H9 (cell line): ENCODE measurements at places on chromosomes 2 and 18.

GRCh38 chr2:44135771-44136170 is 32.9 kb upstream of the PPM1B start:
- H3K27me3 ChIP-seq, result no peaks in the 10 kb centered on the region
- 0 out of 3 replicates have a peak overlapping the region, but pooled peaks have one; percentile 7 for H3K4me3 ChIP-seq
- DNase-seq, result no peak
- H3K4me1 ChIP-seq, result peaks cover 10% of the 10 kb centered on the region; the same call in 1 of the 2 replicates
- H3K27ac ChIP-seq, result peak overlapping the region; percentile 100

GRCh38 chr2:178782236-178782635 is 25.0 kb downstream of the TTN start:
- H3K27me3 ChIP-seq, result no peaks in the 10 kb centered on the region
- no peak overlapping the region for H3K27ac ChIP-seq
- H3K4me3 ChIP-seq, result no peak overlapping the region
- no peaks in the 10 kb centered on the region for H3K4me1 ChIP-seq
- no peak for DNase-seq
- H3K36me3 ChIP-seq, result no peaks in the 10 kb centered on the region

DNA sequence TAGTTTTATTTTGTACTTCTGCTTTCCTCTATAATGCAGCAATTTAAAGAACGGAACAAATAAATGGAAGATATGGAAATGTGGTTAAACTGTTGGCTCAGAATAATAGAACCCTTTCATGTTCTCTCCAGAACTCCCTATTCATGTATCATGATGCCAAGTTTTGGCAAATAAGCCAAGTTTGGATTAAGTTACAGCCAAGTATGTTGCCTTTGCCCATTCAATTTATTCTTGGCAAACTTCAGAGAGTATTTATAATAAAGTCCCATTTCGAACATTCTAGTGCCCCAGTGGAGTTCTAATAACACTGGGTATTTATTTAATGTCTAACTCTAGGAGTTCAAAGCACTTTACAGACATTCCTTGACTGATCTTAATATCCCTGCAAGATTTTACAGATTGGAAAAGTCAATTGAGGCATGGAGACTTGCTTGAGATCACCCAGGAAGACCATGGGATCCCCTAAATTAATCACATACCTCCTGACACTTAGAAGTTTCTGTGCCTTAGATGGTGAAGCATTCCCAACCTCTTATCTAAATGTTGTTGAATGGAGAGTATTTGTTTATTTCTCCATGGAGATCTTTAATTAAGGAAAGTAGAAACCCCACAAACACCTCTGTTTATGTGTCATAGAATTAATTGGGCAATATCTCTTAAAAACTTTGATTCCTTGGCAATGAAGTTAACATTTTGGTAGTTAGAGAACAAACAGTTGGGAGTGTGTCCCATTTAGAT is 106.7 kb downstream of the ACKR3 start:
- no peak overlapping the region for H3K4me3 ChIP-seq
- peaks cover 12% of the 10 kb centered on the region for H3K36me3 ChIP-seq
- no peaks in the 10 kb centered on the region for H3K27me3 ChIP-seq
- no peak overlapping the region for H3K27ac ChIP-seq
- DNase-seq, result no peak

GRCh38 chr18:45566025-45566740 is 49.1 kb upstream of the SLC14A2 start:
- H3K4me3 ChIP-seq, result no peak overlapping the region
- no peak overlapping the region for H3K27ac ChIP-seq
- H3K36me3 ChIP-seq, result peaks cover 9% of the 10 kb centered on the region; the same call in 1 of the 2 replicates
- no peaks in the 10 kb centered on the region; the same call in 1 of the 2 replicates for H3K4me1 ChIP-seq

- H3K4me3 ChIP-seq, result no peak overlapping the region
- H3K27ac ChIP-seq, result no peak overlapping the region
- no peak for DNase-seq
- H3K4me1 ChIP-seq, result no peaks in the 10 kb centered on the region
- no peaks in the 10 kb centered on the region for H3K27me3 ChIP-seq
- H3K36me3 ChIP-seq, result no peaks in the 10 kb centered on the region
These were observed 335.5 kb upstream of the SPRED2 start for GRCh38 chr2:65767946-65768345.

DNA sequence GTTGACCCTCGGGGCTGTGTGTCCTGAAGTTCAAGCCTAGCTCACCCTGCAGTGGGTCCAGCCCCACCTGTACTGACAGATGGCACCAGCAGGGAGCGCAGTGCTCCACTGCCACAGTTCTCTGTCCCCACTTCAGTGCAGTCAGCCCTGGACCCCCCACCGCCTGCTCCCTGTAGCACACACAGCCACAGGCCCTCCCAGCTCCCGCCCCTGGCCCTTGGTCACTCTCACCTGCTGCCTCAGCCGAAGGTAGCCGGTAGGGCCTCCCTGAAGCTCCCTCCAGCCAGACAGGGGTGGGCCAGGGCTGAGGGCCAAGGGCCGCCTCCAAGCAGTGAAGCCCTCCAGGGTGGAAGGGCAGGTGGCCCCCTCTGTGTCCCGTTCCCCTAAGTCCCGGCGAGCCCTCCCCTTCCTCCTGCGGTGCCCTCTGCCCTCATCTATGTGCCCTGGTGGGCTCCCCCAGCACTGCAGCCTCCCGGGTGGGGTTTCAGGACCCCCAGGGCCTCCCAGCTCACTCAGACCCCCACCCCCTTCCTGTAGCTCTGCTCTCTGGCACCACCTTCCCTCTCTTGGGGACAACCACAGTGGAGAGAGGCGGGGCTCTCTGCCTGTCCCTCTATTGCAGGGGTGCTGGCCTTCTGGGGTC is 10.8 kb upstream of the ALPP start:
- no peak overlapping the region for H3K27ac ChIP-seq
- no peaks in the 10 kb centered on the region for H3K4me1 ChIP-seq
- peak; percentile 87 for DNase-seq
- no peak overlapping the region for H3K4me3 ChIP-seq
- H3K36me3 ChIP-seq, result no peaks in the 10 kb centered on the region

DNA sequence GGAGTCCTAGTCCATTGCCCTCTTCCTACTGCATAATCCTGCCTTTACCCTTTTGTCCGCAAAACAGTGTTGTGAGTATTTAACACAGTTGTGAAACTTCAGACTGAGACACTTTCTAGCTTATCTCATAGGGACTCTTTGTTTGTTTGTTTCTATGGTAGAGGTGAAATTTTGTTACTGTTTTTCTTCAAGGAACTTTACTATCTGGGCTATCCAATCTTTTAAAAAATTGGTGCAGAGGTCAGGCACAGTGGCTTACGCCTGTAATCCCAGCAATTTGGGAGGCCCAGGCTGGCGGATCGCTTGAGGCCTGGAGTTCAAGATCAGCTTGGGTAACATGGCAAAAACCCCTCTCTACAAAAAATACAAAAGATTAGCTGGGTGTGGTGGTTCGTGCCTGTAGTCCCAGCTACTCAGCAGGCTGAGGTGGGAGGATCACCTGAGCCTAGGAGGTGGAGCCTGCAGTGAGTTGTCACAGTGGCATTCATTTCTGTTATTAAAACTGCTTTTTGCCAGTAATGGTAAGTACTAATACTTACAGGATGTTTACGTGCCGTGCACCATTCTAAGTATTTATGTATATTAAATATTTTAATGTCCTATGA is 18.8 kb downstream of the GMCL1 start:
- no peak overlapping the region for H3K27ac ChIP-seq
- H3K4me3 ChIP-seq, result no peak overlapping the region
- H3K4me1 ChIP-seq, result no peaks in the 10 kb centered on the region
- no peaks in the 10 kb centered on the region for H3K27me3 ChIP-seq

DNA sequence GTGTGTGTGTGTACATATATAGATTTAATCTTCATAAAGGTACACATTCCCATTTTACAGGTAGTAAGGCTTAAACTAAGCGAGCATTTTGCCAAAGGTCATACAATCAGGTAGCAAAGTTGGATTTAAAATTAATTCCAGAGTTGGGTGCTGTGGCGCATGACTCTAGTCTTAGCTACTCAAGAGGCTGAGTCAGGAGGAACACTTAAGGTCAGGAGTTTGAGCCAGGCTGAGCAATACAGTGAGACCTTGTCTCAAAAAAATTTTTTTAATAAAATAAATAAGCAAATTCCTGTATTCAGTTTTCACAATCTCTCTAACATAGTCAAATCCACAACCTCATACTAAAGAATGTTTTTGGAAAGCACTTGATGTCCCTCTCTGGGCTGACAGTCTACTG is 111.5 kb upstream of the LDLRAD4 start:
- no peak for DNase-seq
- no peak overlapping the region for H3K4me3 ChIP-seq
- H3K4me1 ChIP-seq, result no peaks in the 10 kb centered on the region
- H3K36me3 ChIP-seq, result peaks cover 66% of the 10 kb centered on the region
- no peaks in the 10 kb centered on the region for H3K27me3 ChIP-seq

DNA sequence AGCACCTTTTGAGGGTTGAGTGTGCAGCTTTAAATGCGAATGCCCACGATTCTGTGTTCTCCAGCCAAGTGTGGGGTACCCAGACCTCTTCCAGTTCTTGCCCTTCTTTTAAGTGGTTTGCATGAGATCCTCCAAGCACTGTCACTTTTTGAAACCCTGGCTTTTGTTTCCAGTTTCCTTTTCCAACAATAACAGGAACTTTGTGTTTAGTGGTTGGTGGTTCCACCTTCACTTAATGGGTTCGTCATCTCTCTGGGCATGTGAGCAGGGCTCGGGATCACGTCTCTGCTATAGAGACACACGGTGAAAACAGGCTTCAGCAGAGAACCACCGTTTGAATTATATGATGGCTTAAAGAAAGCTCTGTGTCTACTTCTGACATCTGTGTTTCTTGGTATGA is 197.6 kb downstream of the LDLRAD4 start:
- no peaks in the 10 kb centered on the region for H3K27me3 ChIP-seq
- H3K27ac ChIP-seq, result no peak overlapping the region
- no peak for DNase-seq
- H3K4me3 ChIP-seq, result no peak overlapping the region

- DNase-seq, result no peak
- no peak overlapping the region for H3K27ac ChIP-seq
- H3K4me3 ChIP-seq, result no peak overlapping the region
- H3K4me1 ChIP-seq, result no peaks in the 10 kb centered on the region; the same call in 1 of the 2 replicates
These were observed 102.9 kb downstream of the NUP35 start for GRCh38 chr2:183227176-183227575.

- H3K4me3 ChIP-seq, result no peak overlapping the region
- H3K27me3 ChIP-seq, result no peaks in the 10 kb centered on the region
- H3K36me3 ChIP-seq, result peaks cover 3% of the 10 kb centered on the region; the same call in 1 of the 3 replicates
These were observed 236.4 kb downstream of the ATAD2B start for GRCh38 chr2:23690421-23691105.

DNA sequence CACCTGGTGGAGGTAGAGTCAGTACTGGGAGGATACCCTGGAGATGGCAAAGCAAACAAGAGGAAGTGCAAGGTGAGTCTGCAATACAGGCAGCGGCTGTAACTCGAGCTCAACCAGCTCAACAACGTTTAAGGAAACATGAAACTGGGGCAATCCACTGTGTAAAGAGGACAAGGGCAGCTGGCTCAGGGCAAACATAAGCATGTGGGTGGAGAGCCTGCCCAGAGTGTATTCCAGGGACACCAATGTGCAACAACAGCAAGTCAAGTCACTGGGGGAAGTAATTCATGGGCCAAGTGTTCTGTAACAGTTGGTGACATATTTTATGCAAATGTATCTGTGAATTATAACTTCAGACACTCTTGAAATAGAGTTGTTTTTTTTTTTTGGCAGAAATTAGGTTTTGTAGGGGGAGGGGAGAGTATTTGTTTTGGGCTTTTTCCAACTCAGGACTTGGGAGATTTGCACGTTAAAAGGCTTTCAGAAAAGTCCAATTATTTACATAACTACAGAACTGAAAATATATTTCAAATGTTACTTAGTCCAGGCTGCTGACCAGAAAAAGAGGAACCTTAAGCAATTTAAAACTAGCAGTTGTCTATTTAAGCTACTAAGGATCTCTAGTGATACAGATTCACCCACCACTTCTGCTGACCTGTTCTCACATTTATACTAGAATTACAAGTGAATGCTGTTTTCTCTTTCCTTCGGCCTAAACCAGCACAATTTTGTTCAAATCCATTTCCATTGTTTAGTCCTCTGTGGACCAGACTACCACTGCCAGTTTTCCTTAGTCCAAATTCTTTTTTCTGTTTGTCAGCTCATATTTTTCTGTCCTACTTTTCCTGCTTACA is 18.6 kb downstream of the NRXN1 start:
- peaks cover 10% of the 10 kb centered on the region for H3K36me3 ChIP-seq
- H3K4me1 ChIP-seq, result peaks cover 2% of the 10 kb centered on the region; the same call in 1 of the 2 replicates
- no peaks in the 10 kb centered on the region for H3K27me3 ChIP-seq
- peak; percentile 75 for DNase-seq
- H3K27ac ChIP-seq, result peak overlapping the region; percentile 54
- H3K4me3 ChIP-seq, result peak overlapping the region; percentile 22; the same call in 1 of the 3 replicates

DNA sequence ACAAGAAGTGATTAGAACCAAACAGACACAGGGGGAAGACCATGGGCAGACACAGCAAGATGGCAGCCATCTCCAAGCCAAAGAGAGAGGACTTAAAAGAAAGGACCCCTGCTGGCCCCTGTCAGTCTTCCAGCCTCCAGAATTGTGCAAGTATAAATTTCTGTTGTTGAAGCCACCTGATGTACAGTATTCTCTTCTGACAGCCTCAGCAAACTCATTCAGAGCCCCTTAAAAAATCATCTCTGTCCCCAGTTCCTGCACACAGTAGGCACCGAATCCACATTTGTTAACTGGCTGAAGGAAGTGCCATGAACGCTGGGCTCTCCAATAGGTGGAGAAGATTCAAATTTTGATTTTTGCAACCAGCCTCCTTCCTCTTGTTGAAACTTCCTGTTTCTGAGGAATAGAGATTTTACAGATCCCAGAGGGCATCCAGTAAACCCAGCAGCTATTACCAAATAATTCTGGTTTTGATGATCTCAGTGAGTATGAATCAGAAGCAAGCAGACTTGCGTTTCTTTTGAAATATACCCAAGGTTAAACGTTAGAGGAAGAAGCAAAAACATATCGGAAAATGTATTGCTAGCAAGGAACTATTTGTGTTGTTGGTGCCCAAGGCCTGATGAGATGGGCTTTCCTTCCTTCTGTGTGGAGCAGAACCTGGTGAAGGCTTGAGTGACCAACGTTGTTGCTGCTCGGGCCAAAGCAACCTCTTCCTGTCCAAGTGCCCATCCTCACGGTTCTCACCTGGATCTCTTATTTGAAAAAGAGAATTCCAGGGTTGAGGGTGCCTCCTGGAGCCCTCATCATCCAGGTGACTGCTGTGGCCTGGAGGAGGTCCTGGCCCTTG is 47.7 kb upstream of the PLB1 start:
- no peak for DNase-seq
- no peak overlapping the region for H3K27ac ChIP-seq
- no peak overlapping the region for H3K4me3 ChIP-seq
- no peaks in the 10 kb centered on the region for H3K36me3 ChIP-seq

- no peaks in the 10 kb centered on the region for H3K36me3 ChIP-seq
- H3K27me3 ChIP-seq, result no peaks in the 10 kb centered on the region
- no peaks in the 10 kb centered on the region; the same call in 1 of the 2 replicates for H3K4me1 ChIP-seq
- H3K27ac ChIP-seq, result no peak overlapping the region
- DNase-seq, result no peak
These were observed 56.2 kb upstream of the HS6ST1 start for GRCh38 chr2:128374711-128375413.

DNA sequence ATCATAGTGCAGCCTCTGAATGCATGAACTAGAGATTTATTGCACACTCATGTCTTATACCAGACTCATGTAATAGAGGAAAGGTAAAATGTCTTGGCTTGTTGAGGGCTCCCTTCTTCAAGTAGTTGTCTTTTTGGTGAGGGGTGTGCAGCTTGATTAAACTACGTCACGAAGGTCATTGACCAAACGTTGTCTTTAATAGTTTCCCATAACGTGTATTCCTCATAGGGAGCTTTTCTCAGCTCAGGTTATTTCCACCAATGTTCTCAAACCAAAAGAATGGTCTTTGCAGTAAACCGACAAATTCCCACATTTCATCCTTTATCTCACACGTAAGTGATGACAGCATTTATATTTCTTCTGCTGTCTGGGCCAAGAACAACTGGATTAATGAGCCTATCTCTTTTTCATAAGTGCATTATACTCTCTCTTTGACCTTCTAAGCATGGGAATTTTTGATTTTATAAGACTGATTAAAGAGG is 547.7 kb upstream of the ZEB2 start:
- no peak overlapping the region for H3K27ac ChIP-seq
- no peak for DNase-seq
- no peaks in the 10 kb centered on the region for H3K36me3 ChIP-seq
